ENCODE measurements at places on chromosomes 13 and 19.

DNA sequence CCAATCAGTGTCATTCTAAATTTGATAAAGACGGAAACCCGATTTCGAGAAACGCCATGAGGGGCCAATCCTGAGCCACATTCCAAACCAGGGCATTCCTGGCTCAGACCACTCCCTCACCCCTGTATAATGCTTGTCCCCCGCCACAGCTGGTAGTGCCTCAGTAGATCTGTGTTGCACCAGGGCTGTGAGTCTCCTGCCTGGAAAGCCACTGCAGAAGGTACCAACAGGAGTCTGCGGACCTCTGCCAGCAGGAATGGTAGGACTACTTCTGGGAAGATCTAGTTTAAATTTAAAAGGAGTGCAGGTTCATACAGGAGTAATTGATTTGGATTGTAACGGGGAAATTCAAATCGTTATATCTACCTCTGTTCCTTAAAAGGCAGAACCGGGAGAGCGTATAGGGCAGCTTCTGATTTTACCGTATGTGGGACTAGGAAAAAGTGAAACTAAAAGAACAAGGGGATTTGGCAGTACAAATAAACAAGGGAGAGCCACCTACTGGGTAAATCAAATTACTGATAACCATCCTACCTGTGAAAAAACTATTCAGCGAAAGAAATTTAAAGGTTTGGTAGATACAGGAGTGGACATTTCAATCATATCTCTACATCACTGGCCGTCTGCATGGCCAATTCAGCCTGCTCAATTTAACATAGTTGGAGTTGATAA, 20.8 kb upstream of the ZNF266 start:
- DNase-seq, result no peak

GRCh38 chr19:18759304-18759994, 31.7 kb downstream of the COMP start:
- DNase-seq, result no peak

- no peak for DNase-seq
Observed at GRCh38 chr13:35838356-35838755, 292.8 kb downstream of the DCLK1 start.

DNA sequence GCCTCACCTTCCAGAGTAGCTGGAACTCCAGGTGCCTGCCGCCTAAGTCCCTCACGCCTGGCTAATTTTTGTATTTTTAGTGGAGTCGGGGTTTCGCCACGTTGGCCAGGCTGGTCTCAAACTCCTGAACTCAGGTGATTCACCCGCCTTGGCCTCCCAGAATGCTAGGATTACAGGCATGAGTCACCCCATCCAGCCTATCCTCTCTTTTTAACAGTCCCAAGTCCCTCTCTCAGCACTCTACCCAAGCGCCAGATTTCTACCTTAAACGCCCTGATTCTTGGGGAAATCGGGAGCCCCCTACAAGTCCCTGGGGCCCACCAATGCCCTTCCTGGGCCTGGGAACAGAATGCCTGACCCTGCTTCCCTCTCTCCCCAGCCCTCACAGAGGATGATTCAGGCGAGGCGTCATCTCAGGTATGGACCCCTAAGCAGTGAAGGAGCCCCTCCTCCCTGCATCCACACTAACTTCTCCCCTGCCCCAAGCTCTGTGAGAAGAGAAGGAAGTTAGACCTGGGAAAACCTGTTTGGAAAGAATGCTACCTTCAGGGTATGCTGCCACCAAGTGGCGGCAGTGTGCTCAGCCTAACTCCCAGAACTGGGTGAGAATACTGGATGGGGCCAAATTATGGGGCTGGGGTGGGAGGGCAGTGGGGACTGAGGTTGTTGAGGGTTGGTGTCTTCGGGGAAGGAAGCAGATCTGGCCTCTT, 20.8 kb upstream of the EBI3 start:
- DNase-seq, result no peak

- DNase-seq, result no peak
Observed at GRCh38 chr13:66301006-66301405, 929.1 kb downstream of the PCDH9 start.

DNA sequence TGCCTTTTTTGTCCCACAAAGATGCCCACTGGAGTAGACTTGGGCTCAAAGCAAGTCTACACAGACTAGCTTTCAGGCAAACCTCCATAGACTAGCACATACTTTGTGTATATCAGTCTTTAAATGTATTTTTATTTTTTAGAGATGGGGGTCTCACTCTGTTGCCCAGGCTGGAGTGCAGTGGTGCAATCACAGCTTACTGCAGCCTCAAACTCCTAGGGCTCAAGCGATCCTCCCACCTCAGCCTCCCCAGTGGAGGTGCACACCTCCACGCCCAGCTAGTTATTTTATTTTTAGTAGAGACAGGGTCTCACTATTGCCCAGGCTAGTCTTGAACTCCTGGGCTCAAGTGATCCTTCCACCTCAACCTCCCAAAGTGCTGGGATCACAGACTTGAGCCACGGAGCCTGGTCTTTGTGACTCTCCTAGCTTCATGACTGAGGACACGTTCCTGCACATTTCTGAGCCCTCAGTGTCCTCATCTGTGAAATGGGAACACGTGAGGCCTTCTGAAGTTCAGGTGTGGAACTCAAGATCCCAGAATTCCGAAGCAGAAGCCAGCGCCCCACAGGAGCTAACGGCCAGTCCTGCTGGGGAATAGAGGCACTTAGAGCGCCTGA, 5.1 kb upstream of the TPM4 start:
- no peak for DNase-seq

DNA sequence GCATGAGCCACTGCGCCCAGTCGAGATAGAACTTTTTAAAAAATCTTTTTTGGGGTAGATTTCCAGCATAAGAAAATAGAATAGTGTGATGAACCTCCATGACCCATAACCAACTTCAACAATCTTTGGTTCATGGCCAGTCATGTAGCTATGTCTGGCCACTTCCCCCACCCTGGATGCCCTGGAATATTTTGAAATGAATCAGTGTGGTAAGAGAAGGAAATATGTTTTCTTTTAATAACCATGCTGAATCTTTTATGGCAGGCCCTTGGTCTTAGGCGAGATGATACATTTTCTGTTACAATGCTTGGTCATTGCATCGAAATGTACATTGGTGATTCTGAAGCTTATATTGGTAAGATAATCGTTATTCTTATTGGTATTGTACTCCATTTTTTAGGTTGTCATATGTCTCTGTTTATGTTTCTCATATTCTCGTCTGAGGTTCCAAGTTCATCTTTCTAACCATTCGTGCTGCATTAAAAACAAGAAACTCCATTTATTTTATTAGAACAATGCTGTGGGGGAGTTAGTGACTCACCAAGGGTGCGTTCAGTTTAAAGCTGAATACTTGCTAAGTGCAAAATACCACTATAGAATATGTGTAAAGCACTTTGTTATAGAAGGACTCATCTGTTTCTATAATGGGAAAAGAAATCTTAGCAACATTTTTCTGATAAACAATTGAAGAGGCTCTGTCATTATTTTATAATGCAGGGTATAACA, 16.4 kb upstream of the UPF3A start:
- DNase-seq, result no peak

DNA sequence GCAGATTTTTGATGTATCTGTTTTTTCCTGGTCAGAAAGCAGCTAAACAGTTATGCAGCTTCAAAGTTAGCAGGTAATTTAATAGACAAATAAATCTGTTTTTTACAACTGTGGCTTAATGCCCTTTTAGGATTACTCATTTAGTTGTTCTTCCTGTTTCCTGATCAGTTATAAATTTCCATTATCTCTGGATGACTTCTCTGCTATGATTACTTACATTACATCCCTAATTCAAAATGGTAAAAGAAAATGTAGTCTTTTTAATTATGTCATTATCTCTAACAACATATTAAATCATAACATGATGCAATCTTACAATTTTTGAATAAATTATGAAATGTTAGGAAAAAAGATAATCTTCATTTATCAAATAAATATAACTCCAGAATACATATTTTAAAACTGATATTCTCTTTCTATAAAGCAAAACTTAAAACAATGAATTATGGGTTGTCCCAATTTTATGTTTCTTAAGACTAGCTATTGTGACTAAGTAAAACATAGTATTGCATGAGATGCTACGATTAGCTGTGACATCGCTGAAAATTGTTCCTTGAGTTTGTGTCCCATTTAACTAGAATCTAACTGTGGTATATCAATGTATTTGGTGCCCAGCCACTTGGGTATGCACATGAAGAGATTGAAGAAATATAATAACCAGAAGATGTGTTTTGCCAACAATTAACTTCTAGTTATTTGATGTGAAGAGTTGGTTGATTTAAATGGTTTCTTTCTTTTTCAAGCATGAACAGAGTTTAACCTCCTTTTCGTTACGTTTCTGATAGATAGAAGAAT, 605.3 kb upstream of the SPRY2 start:
- DNase-seq, result no peak

GRCh38 chr13:73698859-73699258, 435.3 kb downstream of the KLF12 start:
- DNase-seq, result no peak

DNA sequence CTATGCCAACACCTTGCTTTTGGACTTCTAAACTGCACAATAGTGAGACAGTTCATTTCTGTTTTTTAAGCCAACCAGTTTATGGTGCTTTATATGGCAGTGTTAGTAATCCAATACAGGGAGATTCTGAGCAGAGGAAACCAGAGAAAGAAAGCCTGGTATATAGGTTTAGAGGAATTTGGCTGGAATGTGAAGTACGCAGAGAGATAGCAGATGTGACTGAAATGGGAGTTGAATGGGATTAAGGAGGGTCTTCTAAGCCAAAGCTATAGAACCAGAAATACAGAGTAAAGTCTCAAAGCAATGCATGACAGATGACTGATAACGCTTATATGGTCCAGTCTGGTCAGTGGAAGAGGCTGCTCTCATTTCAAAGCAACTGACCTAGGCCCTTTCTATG, 453.7 kb downstream of the GPC6 start:
- DNase-seq, result no peak

- no peak for DNase-seq
Observed at GRCh38 chr13:99287551-99287950, 19.6 kb downstream of the GPR183 start.

DNA sequence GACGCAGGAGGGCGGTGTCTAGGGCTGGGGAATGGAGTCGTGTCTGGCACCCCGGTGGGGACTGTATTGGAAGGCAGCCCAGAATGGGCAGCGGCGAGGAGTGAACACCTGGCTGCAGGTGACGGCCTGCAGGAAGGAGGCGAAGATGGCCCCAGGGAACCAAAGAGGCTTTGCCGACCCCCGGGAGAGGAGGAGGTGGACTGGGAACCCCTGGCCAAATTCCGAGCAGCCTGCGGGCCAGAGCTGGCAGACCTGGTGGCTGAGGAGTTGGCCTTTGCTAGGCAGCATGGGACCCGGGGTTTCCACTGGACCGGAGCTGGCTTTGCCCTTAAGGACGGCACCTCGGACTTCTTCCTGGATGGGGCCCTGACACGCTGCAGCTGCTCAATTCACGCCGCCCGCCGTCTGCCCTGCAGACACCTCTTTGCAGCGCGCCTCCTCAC, 25.9 kb downstream of the ZSWIM9 start:
- no peak for DNase-seq

DNA sequence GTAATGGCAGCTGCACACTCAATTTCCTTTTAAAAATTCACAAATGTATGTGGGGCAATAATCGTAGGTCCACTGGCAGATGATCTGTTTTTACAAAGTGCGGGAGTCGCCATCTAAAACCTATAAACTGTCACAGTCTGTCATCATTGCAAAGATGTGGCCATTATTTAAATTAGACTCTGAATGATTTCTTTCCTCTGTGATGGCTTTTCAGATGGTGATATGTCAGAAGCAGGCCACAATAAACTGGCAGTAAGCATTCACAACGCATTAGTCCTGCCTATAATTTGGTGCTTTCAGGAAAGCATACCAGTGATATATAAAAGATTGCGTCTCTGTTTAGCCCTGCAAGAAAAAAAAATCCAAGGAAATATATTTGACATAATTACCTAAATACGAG, 226.8 kb downstream of the TBC1D4 start:
- DNase-seq, result no peak

DNA sequence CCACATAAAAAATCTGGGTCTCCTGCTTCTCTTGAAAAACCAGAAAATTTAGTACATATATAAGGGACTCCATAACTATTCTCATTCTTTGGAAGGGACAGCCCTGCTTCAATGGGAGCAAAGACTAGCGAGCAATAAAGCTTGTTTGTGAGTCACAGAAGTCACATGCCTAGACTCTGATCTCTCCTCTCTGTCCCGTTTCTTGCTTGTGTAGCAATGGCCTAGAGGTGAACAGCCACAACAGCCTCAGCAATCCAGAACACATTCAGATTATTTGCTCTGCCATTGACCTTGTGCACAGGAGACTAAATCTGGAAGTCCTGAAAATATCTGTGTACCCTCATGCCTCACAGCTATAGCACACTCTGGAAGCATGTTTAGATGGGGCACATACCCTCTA, 43.2 kb downstream of the SCGB2B2 start:
- DNase-seq, result no peak

DNA sequence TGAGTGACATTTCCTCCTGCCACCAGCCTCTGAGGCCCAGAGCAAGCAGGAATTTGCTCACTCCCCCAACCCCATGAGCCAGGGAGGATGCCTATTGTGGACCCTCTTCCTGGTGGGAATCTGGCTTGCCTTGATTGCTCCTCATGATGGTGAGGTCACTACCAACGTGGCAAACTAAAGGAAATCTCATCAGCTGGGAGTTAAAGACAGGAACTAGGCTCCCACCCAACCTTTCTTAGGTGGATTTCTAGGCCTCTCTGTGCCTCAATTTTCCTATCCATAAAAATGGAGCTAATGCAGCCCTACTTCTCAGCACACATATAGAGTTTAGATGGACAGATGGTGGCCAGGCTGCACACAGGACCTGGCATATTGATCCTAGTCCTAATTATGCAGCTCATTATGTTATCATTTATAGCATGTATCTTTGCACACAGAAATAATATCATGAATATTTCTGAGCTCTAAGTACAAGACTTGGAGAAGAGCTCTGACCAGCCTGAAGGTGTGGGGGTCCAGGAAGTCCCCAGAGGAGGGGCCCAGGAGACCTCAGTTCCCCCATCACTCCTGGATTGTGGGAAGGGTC, 2.0 kb downstream of the B3GNT3 start:
- no peak for DNase-seq

GRCh38 chr19:48346191-48346590, 17.5 kb downstream of the TMEM143 start:
- no peak for DNase-seq

DNA sequence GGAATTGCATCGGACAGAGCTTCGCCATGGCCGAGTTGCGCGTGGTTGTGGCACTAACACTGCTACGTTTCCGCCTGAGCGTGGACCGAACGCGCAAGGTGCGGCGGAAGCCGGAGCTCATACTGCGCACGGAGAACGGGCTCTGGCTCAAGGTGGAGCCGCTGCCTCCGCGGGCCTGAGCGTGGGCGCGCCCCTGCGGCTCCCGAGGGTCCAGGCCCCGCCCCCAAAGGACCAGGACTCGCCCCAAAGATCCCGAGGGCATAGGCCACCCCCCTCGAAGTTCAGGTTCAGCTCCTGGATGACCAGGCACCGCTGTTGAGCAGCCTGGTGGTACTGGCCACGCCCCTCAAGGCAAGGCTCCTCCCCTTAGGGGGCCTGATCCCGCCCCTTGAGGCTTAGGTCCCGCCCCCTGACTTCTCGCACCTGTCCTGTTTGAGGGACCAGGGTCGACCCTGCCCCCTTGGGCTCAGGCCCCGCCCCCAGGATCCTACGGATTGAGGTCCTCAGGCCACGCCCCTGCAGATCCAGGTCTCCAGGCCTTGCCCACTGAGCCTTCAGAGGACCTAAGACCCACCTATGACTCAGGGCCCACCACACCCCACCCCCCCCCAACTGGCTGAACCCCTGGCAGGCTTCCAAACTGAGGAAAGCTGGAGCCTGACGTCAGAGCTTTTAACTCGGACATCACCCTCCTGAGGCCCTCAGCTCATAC, 43.1 kb downstream of the CYP4F22 start:
- DNase-seq, result peak; percentile 63
